ENCODE measurements at places on chromosomes 3 and 15.

GRCh38 chr15:70418943-70419342 lies 321.2 kb upstream of the TLE3 start:
- no peak for DNase-seq

- DNase-seq: no peak
Observed at GRCh38 chr3:165256554-165257065, 60.4 kb upstream of the SLITRK3 start.

GRCh38 chr3:112653881-112654300 lies 12.9 kb upstream of the CCDC80 start:
- no peak for DNase-seq

- DNase-seq: no peak
Observed at GRCh38 chr15:90020021-90020735, 19.1 kb downstream of the ZNF710 start.

- DNase-seq: no peak
Observed at GRCh38 chr3:40341671-40342070, 32.2 kb downstream of the EIF1B start.

DNA sequence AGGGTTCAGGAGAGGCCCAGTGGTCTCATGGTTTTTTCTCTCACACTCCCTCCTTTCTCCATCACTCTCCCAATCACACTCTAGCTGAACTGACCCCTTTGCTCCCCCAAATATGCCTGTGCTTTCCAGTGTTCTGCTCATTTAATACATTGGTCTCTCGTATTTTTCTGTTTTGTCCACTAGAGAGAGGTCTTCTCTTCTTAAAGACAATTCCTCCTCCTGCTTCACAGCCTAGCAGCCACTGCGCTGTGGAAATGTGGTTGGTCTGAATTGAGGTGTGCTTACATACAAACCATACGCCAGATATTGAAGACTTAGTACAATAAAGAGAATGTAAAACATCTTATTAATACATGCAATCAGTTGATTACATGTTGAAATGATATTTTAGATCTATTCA lies 60.6 kb upstream of the XCR1 start:
- DNase-seq: no peak

DNA sequence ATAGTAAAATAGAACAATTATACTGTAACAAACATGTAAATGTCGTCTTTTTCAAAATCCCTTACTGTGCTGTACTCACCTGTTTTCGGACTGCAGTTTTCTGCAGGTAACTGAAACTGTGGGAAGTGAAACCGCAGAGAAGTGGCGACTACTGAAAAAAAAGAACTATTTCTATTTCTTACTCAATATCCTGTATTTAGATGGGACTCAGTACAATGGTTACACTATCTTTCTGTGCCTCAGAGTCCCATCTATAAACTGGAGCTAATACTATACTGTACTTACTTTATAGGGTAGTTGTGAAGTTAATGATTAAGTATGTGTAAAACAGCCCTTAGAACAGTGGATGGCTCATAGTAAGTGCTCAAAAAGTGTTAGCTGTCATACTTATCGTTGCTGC lies 14.3 kb upstream of the P2RY12 start:
- no peak for DNase-seq

DNA sequence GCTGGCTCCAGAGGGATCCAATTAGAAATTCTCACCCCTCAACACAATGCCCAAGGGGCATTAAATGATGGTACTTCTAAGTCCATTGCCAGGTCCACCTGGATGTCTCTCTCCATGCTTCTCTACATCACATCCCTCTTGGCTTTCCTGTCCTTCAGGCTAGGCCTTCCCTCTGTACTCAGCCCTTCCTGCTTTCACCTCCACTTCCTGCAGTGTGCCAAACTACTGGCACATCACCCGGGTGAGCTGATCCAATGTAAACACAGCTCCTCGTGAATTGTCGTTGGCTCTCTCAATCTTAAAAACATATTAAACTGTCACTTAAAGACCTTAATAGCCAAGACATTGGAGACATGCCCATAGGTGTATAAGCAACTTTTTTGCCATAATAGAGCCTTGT lies 4.0 kb downstream of the LMCD1 start:
- DNase-seq: no peak

DNA sequence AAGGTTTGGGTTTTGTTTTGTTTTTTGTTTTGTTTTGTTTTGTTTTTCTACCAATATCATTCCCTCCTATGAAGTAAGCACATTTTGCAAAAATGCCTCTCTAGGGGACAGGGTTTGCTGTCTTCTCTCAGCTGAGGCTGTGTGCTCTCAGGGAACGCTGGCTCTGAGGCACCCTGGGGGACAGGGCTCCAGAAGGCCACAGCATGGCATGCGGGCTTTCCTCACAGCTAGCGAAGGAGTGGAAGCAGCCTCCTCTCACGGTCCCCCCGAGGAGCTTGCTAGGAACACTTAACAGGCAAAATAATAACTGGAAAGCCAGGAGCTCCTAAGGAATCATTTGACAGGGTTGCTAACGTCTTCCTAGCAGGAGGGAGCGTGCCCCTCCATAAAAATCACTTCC lies 227.7 kb upstream of the ST8SIA2 start:
- DNase-seq: no peak

GRCh38 chr15:59917504-59918157 lies 86.5 kb upstream of the FOXB1 start:
- no peak for DNase-seq

DNA sequence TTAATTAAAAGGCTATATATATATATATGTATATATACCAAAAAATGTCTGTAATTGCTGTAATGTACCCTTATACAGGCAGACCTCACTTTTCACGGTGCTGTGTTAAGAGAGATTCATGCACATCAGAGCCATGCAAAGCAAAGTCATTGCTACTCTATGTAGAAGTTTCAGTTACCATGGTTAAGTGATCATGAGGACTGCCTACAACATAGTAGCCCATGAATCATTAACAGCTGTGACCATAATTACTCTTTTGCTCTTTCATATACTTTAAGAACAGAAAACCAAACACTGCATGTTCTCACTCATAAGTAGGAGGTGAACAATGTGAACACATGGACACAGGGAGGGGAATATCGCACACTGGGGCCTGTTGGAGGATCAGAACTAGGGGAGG lies 225.3 kb upstream of the EPHA3 start:
- DNase-seq: no peak

DNA sequence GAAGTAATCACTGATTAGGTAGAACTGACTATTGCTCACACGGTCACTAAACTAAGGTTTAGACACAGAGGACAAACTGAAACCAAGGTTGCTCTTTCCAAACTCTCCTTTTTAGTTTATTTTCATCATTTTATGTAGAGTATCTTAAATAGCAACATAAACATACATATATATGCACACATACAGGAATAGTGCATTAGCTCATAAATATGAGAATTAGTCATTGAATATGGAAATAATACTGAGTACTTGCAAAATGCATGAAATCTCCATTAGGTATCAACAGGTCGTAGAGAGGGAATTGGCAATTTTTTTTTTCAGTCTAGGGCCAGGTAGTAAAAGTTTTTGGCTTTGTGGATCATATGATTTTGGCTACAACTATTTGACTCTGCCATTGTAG lies 557.1 kb downstream of the NLGN1 start:
- DNase-seq: no peak

GRCh38 chr15:76843269-76843668 lies 61.9 kb downstream of the SCAPER start:
- no peak for DNase-seq

DNA sequence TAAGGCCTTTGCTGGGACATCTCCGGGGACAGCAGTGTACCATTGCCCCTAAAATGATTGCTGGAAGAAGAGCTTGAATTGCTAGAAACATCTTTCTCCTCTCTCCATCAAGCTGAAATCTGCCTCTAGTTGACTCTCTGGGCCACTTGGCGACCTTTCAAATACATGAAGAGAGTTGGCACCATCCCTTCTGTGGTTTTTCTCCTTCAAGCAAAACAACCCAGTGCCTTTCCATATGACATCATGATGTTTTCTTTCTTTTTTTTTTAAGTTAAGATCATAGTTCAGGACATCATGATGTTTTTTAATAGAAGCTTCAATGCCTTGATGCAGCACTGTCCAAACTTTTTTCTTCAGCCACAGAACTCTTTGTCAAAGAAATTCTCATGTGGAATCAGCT lies 144.0 kb upstream of the PTPRG start:
- DNase-seq: no peak

GRCh38 chr15:60626051-60626450 lies 147.1 kb upstream of the ICE2 start:
- DNase-seq: no peak

- DNase-seq: no peak
Observed at GRCh38 chr15:88440021-88440420, 27.2 kb downstream of the MRPL46 start.

DNA sequence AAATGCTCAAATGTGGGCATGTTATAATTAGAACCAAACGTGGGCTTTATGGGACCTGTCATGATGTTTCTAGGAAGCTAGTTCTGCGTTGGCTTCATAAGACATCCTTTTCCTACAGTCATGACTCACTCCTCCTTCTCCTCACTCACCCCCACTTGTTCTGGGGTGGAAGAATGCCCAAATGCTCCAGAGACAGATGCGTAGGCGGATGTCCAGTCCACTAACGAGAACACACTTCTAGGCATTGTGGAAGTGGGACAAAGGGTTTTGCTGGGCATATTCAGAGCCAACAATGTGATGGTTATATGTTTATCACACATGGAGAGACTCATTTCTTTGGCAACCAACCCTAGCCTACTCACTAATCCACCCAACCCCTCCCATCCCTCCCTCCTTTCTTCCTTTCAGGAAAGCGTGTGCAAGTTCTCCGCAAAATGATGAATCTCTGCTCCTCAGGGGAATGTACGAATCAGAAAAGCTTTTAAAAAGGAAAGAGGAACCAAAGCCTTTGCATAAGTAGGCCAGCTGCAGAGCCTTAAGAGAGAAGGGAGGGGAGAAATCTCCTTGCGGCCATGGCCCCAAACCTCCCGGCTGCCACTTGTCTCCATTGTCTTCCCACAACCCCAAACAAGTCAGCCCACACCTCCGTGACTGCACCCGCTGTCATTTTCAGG lies 123.0 kb upstream of the SPRED1 start:
- DNase-seq: peak; percentile 62

DNA sequence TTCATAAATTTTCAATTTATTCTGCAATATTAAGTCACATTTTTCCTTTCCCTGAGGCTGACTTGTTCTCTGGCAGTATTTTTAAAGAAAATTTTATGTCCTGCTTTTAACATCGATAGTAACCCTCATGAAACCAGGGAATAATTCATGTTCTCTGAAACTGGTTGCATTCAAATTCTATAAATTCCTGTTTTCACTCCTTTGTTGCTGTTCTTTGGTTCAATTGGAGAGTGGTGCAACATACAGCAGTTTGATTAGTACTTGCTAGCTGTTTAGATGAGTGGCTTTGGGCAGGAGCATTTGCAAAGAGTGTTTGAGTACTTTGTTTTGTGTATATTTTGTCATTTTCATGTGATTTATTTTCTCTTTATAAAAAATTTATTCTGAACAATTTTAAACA lies 19.2 kb downstream of the ZIC1 start:
- DNase-seq: no peak

DNA sequence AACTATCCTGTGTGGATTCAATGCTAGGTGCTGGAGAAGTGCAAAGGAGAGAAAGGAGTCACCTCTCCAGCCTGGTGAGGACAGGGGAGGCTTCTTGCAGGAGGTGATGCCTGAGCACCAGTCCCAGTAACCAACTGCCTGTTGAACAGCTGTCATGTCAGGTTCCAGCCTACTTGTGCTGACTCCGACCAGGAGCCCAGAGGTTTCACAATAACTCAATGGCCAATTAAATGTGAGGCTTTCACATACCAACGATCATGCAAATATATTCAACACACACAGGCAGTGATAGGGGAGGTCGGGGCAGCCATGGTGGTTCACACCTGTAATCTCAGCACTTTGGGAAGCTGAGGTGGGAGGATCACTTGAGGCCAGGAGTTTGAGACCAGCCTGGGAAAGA lies 7.7 kb downstream of the SORD start:
- no peak for DNase-seq

DNA sequence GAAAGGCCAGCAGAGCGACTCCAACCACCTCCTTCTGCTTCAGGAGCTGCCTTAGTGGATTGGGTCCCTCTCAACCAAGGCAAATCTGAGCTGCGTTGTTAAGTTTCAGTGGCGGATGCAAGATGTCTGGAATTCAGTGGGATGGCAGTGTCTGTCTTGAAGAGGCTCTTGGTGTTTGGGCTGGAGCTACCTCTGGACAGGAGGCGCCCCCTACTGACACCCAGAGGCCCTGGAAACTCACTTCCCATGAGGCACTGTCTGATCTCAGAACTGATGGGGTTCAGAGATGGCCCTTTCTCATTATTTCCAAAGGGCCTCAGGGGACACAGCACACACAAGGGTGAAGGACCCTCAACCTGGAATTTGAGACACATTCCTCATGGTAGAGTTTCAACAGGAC lies 6.0 kb upstream of the SLC28A1 start:
- DNase-seq: peak; percentile 15

All from amygdala (tissue), 56 donors.